ENCODE measurements at places on chromosomes 5 and 9.

- no peak for DNase-seq
Observed at GRCh38 chr5:55472642-55473041, 62.1 kb downstream of the PLPP1 start.

- no peak for DNase-seq
Observed at GRCh38 chr9:20382460-20383071, 239.7 kb downstream of the MLLT3 start.

DNA sequence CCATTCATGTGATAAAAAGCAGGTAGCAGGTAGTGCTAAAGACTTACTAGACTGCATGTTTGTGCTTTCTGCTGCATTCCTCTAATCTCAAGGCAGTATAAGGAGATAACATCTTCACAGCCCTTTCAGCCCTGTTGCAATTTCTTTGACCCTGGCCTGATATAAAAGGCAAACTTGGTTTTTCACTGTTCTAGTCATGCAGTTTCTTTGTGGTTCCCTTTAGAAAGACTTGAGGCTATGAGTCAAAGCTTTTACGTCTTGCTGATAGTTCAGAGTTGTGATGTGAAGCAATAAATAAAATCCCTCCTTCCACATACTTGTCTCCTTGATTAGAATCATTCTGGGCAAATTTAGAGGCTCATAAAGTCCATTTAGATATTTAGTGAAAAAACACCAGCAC is 88.6 kb upstream of the CDKN2B start:
- no peak for DNase-seq

DNA sequence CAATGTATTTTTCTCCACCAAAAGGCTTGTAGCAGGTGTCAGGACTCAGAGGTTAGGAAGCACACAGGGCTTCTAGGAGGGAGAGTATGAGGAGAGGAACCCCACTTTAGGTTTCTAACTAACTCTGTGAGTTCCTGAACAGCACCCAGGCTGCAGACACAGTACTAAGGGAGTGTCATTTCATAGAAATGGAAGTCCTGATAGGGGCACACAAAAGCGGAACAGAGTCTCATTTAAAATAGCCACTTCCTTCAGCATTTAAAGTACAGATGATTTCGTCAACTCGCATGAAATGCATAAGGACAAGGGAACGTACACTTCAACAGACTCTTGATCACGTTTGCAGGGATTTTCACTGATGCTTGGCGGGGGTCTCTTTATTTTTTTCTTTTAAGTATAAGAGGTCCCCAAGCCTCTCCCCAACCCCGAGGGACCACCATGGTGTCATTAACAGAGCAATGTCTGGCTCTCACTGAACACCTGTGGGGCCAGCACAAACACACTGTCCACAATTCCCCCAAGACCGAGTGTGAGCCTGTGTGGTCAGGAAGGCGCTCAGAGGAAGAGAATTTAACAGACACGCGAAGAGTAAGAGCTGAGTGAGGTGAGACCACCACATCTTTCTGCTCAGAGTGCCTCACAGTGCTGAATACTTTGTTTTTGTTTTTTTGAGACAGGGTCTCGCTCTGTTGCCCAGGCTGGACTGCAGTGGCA is 82.3 kb downstream of the SECISBP2 start:
- no peak for DNase-seq

- DNase-seq: no peak
Observed at GRCh38 chr5:111063709-111064322, 7.7 kb upstream of the TSLP start.

DNA sequence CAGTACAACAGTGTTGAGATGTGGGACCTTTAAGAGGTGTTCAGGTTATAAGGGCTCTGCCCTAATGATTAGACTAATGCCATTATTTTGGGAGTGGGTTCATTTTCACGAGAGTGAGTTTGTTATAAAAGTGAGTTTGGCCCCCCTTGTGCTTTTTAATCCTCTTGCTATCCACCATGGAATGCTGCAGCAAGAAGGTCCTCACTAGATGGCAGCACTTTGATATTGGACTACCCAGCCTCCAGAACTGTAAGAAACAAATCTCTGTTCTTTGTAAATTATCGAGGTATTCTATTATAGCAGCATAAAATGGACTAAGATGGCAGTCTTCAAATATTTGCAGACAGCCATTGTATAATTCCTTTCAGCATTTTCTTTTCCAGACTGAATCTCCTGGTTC is 212.4 kb downstream of the LRRC70 start:
- DNase-seq: no peak

- DNase-seq: no peak
Observed at GRCh38 chr9:77901771-77902170, 129.8 kb downstream of the GNAQ start.

DNA sequence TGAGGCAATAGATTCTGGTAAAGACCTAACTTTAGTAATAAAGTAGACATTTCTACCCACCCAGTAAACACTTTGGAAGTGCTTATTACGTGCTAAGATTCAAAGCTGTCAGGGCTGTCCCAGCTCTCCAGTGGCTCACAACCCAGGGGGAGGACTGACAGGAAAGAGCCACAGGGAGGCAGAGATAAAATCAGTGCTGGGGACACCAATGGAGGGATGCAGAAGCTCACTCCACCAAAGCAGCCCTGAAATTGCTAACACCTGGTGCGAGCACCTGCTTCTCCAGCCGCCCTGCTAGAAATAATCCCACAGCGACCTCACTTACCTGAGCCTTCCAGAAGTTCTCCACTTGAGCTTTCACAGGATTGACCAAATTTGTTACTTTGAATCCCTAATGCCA is 501.0 kb downstream of the BNC2 start:
- DNase-seq: no peak

DNA sequence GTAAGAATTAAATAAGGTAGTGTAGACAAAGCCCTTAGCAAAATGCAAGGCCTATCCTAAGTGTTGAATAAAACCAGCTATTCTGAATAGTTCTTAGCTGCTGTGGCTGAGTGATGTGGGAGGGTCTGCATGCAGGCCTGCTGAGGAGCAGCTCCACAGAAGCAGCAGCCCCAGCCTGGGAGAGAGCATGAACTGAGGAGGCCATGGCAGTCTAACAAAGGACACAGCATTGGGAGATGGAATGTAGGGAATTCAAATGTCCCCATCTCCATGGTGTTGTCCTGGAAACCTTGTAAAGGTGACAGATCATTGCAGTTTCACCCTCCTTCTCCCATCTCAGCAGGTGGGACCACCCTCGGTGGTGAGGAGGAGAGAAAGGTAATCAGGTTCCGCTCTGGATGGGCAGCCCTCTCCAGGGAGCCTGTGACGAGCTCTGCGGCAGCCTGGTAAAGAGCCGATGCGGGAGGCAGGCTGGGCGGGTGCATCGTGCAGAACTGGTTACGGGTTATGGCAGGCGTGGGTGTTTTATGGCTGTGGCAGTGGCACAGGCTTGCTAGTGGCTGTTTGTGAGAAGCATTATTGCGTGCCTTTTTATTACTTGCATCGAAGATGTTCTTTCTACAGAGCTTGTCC is 199.9 kb upstream of the GLRA1 start:
- DNase-seq: no peak

GRCh38 chr9:136655536-136656182 is 7.1 kb upstream of the EGFL7 start:
- no peak for DNase-seq

GRCh38 chr5:1190278-1190677 is 11.1 kb upstream of the SLC6A19 start:
- DNase-seq: no peak

DNA sequence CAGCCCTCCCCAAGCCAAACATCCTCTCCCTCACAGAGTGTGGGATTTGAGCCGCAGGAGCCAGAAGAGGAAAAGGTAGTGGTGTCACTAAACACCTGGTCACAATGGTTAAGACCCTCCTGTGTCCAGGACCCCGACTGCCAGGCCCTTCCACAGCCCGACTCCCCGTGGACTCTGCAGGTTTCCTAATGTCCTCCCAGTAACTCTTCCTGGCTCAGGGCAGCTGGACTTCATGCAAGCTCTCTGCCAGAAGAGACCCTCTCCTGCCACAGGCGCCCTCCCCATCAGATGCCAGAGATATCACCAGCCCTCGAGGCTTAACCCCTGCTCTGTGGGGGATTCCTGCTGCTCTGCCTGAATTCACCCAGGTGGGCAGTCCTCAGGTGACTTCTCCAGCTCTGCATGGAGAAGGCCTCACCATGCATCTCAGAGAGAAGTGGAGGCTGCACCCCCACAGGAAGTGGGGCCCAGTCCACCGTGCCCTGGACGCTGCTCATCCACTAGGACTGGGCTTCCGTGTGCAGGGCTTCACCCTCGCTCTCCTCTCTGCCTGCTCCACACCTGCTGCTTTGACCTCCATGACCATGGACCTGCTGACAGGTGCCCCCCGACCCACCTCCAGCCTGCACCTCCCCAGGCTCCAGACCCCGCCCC is 111.2 kb downstream of the ADAMTS2 start:
- DNase-seq: no peak

DNA sequence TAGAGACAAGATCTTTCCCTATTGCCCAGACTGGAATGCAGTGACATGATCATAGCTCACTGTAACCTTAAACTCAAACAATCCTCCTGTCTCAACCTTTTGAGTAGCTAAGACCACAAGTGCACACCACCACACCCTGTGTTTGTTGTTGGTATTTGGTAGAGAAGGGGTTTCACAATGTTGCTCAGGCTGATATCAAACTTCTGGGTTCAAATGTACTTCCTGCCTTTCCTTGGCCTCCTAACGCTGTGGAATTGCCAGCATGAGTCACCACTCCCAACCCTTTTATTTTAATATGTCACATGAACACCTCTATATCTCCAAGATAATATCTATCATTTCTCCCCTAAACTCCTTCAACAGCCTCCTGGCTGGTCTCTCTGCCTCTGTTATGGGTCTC is 719.0 kb downstream of the PTPRD start:
- DNase-seq: no peak

DNA sequence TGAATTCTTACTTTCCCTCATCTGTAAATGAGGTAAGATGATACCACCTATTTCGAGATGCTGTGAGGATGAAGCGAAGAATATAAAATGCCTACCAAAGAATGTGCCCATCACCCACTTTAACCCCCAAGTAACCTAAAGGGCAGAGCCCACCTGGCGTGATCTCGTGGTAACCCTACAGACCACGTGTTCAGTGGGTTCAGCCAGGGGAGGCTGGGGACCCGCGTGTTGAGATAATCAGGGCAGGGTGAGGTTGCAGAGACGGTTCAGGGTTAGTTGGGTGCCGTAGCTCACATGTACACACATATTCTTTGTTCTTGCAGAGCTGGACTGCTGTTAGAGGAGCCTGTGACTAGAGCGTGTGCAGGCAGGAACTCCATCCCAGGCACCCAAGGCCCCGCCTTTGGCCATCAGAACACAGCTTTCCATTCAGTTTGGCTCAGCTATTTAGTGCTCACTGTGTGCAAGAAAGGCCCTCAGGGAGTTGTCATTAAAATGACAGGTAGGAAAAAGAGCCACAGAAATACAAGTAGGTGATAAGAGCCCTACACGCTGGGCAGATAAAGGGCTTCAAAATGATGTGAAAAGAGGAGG is 56.5 kb upstream of the HAND1 start:
- DNase-seq: no peak

GRCh38 chr5:1536322-1536845 is 12.6 kb upstream of the LPCAT1 start:
- peak; percentile 82 for DNase-seq

- no peak for DNase-seq
Observed at GRCh38 chr9:120603591-120603990, 23.6 kb upstream of the CDK5RAP2 start.

DNA sequence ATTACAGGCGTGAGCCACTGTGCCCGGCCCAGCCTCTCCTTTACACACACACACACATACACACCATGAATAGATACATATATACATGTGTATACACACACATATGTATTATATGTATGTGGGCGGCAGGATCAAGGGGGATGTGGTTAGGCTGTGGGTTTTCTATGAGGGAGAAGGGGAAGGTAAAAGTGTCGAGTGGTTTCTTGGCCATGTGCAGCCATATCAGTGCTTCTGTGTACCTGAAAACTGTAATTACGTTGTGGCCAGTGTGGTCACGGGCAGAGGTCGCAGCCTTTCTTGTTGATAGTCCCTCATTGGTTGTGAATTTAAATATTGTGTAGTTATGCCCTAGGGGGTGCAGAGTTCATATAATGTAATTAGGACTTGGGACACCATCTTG is 16.5 kb downstream of the CDK20 start:
- DNase-seq: no peak

- DNase-seq: no peak
Observed at GRCh38 chr5:75601996-75602395, 9.3 kb upstream of the ANKDD1B start.

GRCh38 chr5:180271221-180271620 is 20.7 kb downstream of the MAPK9 start:
- no peak for DNase-seq

GRCh38 chr5:5077236-5077635 is 62.9 kb upstream of the ADAMTS16 start:
- DNase-seq: no peak

DNA sequence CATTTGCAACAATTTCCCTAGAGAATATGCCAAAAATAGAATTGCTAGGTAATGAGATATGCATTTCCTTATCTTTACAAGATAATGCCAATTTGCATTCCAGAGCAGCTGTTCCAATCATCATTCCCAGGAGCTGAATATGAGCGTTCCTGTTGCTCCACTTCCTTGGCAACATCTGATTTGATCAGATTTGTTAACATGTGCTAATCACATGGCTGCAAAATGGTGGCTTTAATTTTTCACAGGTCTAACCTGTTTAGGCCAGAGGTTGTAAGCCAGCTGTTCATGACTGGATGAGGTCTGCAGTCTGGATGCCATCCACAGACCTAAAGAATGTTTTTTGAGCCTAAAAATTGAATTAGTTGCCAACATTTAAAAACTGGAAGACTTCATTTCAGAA is 220.7 kb upstream of the IL12B start:
- no peak for DNase-seq

DNA sequence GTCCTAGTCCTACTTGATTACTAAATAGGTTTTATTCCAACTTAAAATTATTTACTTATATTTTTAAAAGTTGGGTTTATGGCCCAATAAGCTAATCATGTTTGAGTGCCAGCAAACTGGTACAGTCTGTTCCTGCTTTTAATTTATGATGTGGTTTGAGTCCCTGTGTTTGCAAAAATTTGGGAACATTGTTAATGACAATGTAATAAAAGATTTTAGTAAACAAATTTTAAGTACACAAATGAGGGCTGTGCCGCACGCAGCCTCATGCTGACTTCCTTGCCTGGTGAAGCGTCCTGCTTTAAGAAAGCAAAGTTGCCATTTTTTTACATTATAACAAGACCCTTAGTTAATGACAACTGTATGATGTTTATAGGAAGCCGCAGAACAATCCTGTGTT is 96.8 kb upstream of the MAP1B start:
- DNase-seq: no peak

- peak; percentile 76 for DNase-seq
Observed at GRCh38 chr5:132500931-132501628, 10.5 kb upstream of the IRF1 start.

DNA sequence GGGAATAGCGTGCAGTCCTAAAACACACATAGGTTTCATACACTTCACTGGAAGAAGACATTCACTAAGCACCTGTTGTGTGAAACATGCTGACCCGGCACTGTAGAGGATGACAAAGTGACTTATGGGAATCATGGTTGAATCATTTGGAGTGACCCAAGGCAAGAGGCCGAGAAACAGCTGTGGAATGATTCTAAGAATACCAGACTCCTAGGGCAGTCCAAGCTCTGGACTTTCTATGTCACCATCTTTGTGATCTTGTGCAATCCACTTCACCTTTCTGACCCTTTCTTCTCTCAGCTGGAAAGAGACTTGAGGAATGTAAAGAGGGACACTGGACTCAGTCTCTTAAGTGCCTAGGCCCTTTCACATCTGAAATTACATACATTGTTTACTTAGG is 13.1 kb downstream of the MSANTD3 start:
- no peak for DNase-seq

- DNase-seq: no peak
Observed at GRCh38 chr9:91147079-91147708, 214.5 kb downstream of the AUH start.
